Neuronal stem cell (in vitro differentiated cells): ENCODE measurements at places on chromosomes 2 and 18.

DNA sequence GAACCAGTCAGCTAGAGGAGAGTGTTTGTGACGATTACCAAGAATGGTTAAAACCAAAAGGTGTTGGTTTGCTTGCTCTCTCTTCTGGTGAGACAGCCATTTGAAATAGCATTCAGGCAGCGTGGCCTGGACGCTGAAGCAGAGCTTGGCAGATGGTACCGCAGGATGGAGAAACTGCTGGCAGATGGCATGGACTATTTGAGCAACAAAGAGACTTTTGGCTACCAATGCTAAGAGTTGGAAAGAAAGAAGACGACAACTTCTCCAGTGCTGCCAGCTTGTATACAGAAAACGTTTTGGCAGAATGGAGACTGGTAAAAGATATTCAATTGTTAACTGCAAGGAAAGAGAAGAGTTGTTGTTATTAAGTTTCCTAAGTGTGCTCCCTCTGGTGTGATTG lies 315.0 kb downstream of the PARD3B start:
- no peak for DNase-seq

GRCh38 chr2:68377137-68377780 lies 12.2 kb downstream of the PLEK start:
- DNase-seq: no peak

DNA sequence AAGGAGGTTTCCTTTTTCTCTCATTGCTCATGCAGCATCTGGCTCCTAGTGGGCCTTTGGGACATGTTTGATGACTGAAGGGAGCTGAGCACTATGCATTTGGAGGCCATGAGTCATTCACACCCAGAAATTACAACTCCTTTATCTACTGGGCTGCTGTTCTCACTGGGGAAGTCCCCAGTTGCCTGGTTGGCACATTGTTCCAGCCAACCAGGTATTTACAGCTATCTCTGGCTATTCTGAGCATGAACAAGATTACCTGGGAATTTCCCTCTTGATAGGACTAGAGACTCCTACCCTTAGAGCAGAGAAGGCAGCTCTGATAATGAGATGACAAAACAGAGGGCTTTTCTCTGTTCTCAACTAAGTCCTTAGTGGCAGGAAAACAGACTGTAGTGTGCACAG lies 206.5 kb downstream of the SETBP1 start:
- no peak for DNase-seq

DNA sequence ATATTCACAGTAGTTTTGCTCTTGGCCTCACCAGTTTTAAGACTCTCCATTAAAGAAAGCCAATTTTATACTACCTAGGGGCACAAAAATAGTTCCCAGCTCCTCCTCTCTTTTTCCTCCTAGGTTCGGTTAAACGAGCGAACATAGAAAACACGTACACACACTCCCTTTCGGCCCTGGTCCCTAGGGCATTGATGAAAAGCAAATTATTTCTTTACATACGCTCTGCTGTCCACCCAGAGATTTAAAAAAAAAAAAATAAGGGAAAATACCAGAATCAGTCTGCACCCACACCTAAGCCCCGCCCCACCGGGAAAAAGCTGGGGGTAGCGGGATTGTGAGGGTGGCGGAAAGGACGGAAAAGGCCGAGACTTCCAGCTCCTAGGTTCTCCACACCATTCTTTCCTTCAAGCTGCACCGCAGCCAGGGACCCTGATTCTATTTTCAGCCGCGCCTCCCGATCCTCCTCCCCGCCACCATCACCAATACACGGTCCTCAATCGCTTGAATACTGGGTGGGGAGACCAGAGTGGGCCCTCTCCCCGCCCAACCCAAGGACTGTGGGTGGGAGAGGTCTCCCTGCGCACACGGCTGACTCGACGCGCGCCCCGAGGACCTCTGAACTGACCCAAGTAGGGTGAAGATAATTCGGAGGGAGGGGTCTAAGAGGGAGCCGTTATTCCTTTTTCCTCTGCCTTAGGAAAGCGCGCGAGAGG lies 769 bp downstream of the ATF2 start:
- DNase-seq: no peak

- no peak for DNase-seq
Measured at GRCh38 chr2:20515290-20516220, 68.7 kb downstream of the RHOB start.

- no peak for DNase-seq
Measured at GRCh38 chr2:229858351-229858750, 63.5 kb downstream of the TRIP12 start.

GRCh38 chr2:66237803-66238379 lies 197.0 kb upstream of the MEIS1 start:
- no peak for DNase-seq

GRCh38 chr2:216696751-216697560 lies 1.6 kb upstream of the IGFBP5 start:
- DNase-seq: no peak

DNA sequence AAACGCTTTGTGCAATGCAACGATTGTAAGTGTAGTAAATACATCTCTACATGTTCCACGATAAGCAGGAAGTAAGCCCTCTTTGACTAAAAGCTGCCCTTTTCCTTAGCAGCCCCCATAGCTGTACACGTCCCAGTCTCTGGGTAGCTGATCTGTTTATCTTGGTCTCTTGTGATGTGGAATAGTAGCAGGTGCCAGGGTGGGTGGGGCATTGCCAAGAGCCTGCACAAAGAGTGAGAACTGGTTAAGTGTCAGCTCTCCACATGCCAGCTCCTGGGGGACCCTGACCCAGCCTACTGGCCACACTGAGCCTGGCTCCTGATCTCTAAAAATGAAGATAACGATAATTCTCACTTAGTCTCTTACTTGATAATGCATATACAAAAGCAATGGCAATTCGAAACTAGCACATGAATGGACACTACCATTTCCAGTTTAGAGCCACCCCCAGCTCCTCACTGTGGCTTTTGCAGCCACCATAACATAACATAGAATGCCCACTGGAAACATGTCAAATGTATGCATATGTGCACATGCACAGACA lies 92.3 kb downstream of the MYT1L start:
- no peak for DNase-seq

GRCh38 chr2:45818591-45818990 lies 167.1 kb downstream of the PRKCE start:
- no peak for DNase-seq

GRCh38 chr2:98142106-98142791 lies 55.3 kb downstream of the VWA3B start:
- no peak for DNase-seq
